ENCODE measurements at places on chromosomes 7 and 10.

- no peak for DNase-seq
These were observed 136.2 kb downstream of the DIP2C start for GRCh38 chr10:553233-553632.

- DNase-seq, result peak; percentile 35
These were observed 1.6 kb upstream of the IDI1 start for GRCh38 chr10:1050554-1050953.

- DNase-seq, result no peak
These were observed 574 bp downstream of the UTF1 start for GRCh38 chr10:133230387-133231195.

- no peak for DNase-seq
These were observed 202.0 kb upstream of the LRRTM3 start for GRCh38 chr10:66723608-66724400.

DNA sequence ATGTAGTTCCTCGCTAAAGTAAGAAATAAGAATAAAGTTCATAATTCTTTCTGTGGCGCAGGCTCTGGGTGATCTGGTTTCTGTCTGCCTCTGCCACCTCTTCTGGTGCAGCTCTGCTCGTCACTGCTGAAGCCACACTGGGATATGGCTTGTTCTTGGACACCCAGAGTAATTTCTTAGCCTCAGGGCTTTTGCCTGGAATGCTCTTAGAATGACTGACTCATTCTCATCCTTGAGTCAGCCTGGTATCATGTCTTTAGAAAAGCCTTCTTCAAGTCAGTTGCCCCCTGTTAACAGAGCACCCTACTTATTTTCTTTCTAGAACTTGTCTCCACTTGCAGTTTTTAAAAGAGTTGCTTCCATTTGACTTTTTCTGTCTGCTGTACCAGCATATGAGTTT, 2.0 kb downstream of the ZSCAN25 start:
- no peak for DNase-seq
